ENCODE measurements at places on chromosomes 4 and X. TPM values are rescaled to one million over a fixed set of nuclear protein-coding genes. Genes with fewer than 3 reads are reported as not detected.
A peak's percentile ranks its signal among the peaks of the same experiment; 100 is the strongest.

- DNase-seq, result peak; percentile 61
These were observed 5.3 kb upstream of the FGA start for GRCh38 chr4:154595807-154596206.

GRCh38 chr4:32417113-32417704, 1697.0 kb downstream of the PCDH7 start:
- DNase-seq, result no peak

The RHOXF2 gene
- polyA plus RNA-seq, result not detected

GRCh38 chr4:32163125-32163524, 1443.0 kb downstream of the PCDH7 start:
- no peak for DNase-seq

GRCh38 chr4:7653510-7654369, 219.0 kb upstream of the PSAPL1 start:
- no peak for DNase-seq

The MAMLD1 gene
- polyA plus RNA-seq, result 3.8 TPM

Data from large intestine (tissue), 12 donors.